Aorta (tissue), 5 donors: ENCODE measurements at places on chromosomes 12 and 14. TPM values are rescaled to one million over a fixed set of nuclear protein-coding genes. Genes with fewer than 3 reads are reported as not detected.

DNA sequence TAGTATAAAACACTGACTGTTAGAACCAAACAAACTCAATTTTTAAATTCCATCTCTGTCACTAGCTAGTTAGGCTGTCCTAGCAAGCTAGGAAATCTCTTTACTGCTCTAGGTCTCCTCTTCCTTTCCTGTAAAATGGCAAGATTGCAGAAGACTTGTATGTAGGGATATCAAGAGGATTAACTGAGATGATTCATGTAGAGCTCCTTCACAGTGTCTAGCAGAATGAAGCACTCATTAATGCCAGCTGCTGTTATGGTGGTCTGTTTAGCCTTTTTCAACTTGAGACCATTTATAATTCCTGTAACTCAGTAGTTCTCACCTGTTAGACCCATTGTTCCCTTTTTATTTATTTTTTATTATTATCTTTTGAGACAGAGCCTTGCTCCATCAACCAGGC is 67.8 kb upstream of the KCNH3 start:
- no peak for DNase-seq

DNA sequence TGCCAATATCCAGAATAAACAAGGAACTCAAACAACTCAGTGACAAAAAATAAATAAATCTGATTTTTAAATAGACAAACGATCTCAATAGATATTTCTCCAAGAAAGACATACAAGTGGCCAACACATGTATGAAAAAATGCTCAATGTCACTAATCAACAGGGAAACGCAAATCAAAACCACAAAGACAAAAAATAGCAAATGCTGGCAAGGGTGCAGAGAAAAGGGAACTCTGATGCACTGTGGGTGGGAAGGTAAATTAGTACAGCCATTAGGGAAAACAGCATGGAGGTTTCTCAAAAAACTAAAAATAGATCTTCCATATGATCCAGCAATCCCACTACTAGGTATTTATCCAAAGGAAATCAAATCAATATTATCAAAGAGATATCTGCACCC is 3.5 kb upstream of the EIF5 start:
- no peak for DNase-seq

- no peak for DNase-seq
These were observed 104.5 kb downstream of the SLC2A13 start for GRCh38 chr12:40001406-40001805.

- DNase-seq: no peak
These were observed 536 bp downstream of the VPS29 start for GRCh38 chr12:110501399-110501751.

DNA sequence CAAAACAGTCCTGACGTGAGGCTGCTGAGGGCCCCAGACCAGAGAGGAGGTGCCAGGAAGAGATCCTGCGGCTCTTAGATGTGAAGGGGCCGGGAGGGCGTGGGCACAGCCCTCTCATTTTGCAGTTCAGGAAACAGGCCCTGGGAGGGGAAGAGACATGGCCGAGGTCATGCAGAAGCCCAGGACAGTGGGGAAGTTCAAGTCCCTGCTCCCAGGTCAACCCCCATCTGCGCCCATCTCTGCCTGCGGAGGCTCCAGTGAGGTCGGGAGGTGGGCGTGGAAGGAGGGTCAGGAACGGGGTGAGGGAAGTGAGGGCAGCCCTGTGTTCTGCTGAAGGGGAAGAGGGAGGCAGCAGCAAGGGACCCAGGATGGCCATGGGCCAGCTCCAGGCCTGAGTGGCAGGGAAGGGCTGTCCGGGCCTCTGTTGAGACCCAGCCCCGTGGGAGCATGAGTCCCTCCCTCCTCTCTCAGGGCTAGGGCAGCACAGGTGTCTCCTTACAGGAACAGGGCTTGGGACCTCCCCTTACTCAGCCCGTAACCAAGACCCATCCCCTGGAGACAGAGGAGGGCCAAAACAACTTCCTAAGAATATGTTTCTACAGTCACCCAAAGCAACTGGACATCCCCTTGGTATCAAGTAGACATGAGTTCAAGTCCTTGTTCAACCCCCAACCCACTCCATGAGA is 90.8 kb downstream of the LGMN start:
- DNase-seq: peak; percentile 87

DNA sequence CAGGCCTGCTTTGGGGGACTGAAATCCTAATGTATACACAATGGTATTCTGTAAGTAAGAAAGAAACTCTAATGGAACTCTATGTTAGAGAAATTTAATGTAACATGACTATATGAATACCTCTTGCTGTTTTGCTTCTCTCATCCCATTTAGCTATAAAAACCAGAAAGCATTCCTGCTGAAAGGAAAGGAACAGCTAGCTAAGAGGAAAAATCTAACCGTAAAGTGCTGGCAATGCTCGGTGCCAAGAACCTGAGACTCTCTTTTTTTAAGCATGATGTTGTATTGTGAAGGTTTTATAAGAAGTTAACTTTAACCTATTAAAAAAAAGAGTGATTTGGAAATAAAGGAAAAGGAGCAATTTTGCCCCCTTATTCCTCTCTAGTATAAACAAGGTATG is 75.6 kb upstream of the DACT1 start:
- DNase-seq: no peak

DNA sequence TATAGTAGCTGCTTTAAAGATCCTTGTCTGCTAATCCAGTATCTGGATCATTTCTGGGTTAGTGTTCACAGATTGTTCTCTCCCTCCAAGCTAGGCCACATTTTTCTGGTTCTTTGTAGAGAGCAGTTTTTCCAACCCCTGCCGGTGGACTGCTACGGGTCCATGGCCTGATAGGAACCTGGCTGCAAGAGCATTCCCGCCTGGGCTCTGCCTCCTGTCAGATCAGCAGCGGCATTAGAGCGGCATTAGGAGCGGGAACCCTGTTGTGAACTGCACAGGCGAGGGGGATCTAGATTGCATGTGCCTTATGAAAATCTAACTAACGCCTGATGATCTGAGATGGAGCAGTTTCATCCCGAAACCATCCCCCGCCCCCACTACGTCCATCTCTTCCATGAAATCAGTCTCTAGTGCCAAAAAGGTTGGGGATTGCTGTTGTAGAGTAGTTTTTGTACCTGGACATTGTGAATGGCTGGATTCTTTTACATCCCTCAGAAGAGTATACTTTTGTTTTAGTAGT is 50.4 kb downstream of the MYRFL start:
- DNase-seq: no peak

DNA sequence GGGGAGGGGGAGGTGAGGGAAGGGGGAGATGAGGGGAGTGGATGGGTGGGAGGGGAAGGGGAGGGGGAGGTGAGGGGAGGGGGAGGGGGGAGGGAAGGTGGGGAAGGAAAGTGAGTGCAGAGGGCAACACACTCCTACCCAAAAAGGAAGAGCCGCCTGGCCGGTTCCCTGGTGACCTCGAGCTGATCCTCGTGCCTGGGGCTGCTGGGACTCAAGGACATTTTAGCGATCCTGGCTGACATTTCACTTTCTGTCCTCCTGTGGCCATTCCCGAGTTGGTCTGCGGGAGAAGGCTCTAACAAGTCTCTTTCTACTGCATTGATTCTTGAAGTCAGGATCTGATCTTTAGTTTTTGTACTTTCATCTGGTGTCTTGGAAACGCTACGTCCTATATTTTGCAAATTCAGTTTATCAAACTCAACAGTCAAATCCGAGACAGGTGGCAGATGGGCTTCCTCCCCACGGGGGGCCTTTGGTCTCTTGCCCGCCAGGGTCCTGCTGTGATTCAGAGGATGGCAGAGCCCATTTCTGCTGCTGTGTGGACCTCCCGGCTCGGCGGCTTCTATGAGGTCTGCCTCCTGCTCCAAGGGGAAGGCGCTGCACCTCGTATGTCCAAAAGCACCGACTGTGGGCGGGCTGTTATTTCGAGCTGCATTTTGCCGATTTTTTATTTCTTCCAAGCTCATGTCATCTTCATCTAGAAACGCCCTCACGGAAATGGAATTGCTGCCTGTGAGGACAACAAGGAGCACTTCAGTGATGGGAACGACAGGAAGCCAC is 19.1 kb downstream of the PGAM5 start:
- no peak for DNase-seq

DNA sequence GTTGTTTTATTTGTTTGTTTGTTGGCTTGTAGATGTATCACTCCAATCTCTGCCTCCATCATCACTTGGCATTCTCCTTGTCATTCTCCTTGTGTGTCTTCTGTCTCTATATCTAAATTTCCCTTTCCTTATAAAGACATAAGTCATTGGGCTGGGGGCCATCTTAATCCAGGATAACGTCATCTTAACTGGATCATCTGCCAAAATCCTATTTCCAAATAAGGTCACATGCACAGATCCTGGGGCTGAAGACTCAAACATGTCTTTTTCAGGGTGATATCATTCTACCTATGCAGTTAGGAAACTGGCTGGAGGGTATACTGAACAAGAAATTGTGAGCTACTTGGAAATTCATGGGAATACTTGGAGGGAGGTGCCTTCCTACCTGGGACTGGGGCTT is 8.7 kb upstream of the CCDC60 start:
- DNase-seq: no peak

DNA sequence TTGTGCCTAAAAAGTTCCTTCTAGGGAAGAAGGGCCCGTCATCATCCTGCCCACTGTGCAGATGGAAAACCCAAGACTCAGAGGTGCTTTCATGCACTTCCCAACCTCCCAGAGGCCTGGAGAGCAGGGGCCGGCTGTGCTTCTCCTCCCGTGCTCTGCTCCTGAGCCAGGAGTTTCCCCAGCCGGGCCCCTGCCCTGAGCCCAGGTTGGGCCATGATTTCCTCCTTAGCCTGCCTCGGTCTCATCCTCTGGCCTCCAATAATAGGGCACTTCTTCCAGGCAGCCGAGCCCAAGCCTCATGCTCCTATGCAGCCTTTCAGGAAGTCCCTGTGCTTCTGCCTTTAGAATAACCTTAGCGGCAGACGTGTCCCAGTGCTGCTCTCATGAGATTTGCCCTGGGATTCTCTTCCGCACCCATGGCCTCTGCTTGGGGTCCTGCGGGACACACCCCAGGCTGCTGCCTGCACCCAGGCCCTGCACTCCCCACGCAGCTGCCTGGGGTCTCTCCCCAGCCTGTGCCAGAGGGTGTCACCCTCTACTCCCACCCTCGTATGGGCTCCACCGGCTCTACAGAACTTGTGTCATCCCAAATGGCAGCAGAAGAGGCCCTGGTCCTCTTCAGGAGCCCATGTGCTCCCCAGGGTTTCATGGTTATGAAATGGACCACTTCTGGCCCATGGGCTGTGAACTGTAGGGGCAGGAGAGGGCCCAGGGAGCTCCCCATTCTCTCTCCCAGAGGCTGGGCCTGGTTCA is 359.3 kb downstream of the ADGRD1 start:
- DNase-seq: no peak

DNA sequence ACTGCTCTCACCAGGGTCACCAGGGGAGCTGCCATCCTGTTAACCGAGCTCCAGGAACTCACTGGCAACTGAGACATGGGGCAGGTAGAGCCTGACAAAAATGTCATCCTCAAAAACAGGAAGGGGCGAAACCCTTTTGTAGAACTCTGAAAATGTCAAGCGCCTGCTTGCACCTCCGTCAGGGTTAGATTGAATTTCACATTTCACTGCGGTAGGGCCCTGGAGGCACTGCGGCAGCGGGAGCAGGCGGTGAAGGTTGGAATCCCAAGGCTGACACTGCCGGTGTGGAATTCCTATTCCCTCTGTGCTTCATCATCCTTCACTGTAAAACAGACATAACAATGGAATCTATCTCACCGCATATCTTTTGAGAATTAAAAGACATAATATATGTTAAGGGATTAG is 142.8 kb upstream of the TMCC3 start:
- no peak for DNase-seq

DNA sequence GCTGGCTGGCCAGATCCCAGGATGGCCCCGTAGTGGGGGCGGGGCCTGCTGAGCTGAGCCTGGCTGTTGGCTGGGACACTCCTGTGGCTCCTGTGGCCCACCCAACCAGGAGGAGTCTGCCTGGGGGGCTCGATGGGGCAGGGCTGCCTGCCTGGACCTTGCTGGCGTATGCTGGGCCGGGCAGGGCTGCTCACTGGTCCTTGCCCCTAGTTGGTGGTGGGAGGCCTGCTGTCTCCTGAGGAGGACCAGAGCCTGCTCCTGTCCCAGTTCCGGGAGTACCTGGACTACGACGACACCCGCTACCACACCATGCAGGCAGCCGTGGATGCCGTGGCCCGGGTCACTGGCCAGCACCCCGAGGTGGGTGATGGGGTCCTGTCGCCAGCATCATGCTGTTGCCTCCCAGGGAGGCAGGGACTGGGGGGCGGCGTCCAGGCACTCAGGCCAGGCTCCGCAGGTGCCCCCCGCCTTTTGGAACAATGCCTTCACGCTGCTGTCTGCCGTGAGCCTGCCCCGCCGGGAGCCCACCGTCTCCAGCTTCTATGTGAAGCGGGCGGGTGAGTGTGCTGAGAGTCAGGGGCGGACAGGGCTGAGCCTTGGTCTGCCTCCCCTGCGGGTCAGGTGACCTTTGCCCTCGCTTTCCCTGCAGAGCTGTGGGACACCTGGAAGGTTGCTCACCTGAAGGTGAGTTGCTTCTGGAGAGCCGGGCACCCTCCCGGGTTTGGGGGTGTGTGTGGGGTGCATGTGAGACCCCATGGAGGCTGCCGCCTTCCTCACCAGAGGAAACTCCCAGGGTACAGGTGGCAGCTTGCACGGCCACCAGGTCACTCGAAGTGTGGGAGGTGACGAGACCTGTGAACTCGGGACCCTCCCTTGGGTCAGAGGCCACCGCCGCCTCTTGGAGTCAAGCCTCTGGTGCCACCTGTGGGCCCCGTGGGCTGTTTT is 3.4 kb downstream of the NOC4L start:
- peak; percentile 77 for DNase-seq

DNA sequence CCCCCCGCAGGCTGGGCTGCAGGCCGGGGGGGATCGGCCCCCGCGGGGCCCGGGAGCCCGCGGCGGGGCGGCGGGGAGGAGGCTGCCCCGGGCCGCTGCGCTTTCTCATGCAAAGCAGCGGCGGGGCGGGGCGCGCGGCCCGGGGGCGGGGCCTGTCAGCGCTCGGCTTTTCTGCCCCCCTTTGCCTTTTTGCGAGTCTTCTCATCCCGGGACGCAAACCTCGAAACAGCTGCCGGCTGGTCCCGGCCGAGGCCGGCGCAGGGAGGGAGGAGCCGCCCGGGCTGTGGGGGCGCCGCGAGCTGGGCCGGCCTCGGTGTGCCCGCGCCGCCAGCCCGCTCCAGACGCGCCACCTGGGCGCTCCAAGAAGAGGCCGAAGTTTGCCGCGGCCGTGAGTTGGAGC is at the start of gene FZD10:
TSS of gene FZD10 (plus strand) at position 198 of the 400 bp plus-strand sequence. CDS start 479 bp downstream, outside the sequence.
- no peak for DNase-seq

Gene CHMP4A
- 179 TPM for polyA plus RNA-seq

Gene TMTC1
- polyA plus RNA-seq: 12.8 TPM

Gene NFE2
- not detected for polyA plus RNA-seq

Gene RAPGEF3
- 3.1 TPM for polyA plus RNA-seq

Gene WNT1
- polyA plus RNA-seq: not detected

Gene CLEC2A
- polyA plus RNA-seq: not detected
